ENCODE measurements at places on chromosomes 5 and 9.

DNA sequence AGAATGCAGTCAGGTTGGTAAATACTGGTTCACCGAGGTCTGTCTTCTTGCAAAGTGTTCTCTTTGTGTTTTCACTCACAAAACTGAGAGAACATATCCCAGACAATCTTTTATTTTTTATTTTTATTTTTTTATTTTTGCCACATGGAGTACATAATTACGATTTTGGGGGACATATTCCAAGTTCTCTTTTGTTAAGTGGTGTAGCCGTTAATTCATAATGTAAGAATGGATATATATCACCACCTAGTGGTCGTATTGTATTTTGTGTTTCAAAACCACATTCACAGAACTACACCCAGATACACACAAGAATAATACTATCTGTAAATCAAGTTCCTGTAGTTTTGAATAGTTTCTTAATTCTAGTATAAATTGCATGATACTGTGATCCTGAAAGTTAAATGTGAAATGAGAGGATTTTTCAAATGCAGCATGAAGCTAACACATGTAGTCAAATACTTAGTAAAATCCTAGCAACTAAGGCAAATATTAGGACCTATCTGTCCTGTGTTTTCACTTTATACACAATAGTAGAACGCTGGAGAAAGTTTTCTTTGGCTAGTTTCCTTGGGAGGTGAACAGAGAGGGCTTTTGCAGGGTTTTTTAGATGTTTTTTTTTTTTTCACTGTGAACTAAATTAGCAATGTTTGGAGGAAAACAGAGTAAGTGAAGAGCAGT, 92.7 kb downstream of the VCAN start:
- no peak for DNase-seq

DNA sequence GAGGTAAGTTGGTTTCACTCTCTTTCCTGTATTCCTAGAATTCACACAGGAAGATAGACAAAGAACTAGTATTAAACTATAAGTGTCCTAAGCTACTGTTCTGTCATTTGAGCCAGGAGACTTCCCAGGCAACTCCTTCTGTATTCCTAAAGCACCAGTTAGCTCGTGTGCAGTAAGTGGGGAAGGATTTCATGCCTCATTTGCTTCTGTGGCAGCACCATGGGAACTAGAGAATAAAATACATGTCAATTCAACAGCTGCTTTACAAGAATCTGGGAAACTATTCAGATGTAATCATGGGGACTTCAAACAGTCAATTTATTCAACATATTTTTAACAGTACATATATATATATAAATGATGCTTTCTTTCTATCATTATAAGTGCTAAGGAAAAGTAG, 762.3 kb downstream of the PRELID2 start:
- DNase-seq: no peak

DNA sequence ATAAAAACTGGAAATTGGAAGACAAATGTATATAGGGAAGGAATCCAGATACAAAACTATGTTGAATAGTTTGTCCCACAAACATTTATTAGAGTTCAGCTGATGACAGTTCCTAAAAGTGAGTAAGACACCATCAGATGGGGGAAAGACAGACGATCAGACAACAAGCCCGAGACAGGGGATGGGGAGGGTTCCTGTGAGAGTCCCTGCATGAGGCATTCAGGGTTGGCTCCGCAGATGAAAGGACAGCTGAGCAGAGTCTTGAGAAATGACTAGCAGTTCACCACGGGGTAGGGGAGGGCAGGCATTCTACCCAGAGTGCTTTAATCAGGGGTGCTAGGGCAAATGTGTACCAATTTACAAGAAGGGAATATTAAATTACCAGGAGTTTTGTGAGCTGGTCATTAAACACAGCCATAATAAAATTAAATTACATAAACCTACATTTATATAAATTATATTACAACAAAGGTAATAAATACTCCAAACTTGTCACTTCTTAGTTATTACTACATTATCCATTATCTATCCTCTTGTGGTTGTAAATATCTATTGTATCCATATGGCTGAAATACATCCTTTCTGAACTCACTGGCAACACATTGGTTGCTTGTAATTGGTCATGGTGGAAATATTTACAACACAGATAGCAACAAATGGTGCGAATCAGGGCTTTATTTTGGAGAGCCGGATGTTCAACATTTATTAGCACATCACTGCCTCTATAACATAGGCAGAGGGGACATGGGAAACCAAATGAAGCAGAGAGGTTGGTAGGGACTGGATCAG, 27.8 kb downstream of the TNFSF15 start:
- no peak for DNase-seq

DNA sequence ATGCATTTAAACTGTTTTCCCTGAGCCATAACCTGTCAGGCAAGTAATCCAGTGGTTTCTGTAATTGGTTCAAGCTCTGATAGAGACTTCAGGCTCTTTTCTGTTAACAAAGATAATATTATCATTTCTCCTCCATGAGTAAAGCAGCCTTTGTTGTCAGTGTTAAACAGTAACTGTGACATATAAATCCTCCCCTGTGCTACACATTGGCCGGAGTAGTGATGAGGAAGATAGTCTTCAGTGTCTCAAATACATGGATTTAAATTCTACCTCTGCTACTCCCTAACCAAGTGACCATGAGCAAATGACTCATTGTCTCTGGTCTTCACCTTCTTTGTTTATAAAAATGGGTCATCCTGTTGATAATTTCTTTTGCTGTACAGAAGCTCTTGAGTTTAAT, 615.5 kb upstream of the CHD1 start:
- no peak for DNase-seq

- DNase-seq: no peak
Measured at GRCh38 chr5:81230416-81230815, 2.7 kb upstream of the CKMT2 start.

- DNase-seq: no peak
Measured at GRCh38 chr9:88418025-88418424, 29.8 kb downstream of the SPIN1 start.

DNA sequence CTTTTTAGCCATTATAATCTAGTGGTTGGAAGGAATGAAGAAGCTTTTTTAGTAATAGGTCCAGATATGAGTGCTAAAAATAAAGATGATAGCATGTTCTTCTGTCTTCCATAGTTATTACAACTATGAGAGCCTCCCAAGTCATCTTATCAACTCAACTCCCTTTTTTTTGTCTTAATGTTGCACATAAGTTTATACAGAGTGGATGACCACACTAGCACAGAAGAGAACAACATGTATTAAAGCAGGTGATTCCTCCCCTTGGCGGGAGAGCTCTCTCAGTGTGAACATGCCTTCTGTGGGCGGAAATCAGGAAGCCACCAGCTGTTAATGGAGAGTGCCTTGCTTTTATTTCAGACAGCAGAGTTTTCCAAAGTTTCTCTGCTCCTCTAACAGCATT, 40.1 kb upstream of the STX17 start:
- DNase-seq: no peak

- no peak for DNase-seq
Measured at GRCh38 chr5:3373391-3373790, 222.2 kb upstream of the IRX1 start.

DNA sequence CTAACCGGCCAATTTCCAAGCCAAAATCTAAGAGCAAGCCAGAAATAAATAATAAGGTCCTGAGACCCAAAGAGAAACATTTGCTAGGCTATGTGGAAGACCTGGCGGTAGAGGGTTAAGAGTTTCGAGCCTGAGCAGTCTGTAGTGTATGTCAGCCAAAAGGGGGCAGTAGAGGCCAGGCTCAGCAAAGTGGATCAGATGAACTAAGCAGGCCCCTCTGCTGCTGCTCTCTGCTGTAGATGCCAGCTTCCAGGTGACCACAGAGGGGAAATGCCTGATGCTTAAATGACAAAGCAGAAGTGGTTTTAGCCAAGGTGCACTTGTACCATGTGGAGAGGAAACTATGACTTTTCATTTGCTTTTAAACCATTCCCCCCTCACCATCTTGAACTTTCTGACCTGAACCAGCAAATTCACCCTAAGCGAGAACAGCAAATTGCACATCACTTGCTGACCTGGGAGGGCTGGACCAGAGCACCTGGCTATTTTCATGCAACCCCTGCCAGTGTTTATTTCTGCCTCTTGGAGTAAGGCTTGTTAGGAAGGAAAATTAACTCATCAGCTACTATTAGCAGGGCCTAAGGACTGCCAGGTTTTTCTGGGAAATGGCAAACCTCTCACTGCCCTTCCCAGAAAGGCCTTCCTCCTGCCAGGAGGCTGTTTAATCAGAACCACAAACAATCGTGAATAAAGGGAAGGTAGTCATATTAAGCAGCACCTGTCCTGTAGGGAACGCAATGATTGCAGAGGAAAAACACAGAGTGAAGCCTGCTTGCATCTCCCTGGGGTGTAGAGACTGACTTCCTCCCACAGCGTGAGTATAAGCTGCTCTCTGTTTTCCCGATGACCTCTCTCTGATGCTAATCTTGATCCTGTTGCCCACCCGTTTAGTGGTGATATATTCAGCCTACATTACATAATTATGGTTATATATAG, 818.2 kb downstream of the TLR4 start:
- DNase-seq: no peak

DNA sequence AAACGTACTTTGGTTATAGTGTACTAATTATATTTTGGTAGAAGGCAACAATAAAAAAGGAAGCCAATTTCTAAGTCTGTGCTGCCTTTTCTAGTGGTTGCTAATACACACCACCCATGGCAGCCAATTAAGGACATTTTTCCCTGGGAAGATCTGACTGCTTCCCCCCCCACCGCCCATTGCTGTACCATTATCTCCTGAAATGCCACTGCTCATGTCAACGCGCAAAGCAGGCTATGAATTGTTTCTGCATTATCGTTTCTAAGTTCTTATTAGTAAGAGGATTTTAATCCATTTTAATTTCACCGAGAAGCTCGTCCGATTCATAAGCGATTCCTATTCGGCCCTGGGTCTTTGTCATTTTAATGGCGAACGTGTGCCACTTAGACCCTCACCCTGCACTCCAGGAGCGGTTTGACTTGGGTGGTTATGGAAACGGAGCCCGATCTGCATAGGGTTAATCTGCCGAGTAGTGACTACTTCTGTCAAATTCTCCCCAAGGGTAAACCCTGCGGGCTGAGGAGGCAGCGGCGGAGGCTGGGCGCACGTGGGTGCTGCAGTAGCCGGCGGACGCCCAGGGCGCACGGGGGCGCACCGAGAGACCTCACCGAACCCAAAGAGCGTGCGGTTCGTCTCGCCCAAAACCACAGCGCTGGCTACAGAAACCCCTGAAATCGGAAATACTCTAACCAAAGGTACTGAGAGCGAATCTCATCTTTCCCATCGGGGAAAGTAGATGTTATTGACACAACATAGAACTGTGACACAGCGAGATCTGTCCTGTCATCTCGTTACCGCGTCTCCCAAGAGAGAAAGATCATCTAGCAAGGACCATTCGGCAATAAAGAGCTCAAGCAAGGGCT, 55.8 kb upstream of the SHC3 start:
- no peak for DNase-seq

- no peak for DNase-seq
Measured at GRCh38 chr9:5976674-5977397, 38.6 kb downstream of the RANBP6 start.

DNA sequence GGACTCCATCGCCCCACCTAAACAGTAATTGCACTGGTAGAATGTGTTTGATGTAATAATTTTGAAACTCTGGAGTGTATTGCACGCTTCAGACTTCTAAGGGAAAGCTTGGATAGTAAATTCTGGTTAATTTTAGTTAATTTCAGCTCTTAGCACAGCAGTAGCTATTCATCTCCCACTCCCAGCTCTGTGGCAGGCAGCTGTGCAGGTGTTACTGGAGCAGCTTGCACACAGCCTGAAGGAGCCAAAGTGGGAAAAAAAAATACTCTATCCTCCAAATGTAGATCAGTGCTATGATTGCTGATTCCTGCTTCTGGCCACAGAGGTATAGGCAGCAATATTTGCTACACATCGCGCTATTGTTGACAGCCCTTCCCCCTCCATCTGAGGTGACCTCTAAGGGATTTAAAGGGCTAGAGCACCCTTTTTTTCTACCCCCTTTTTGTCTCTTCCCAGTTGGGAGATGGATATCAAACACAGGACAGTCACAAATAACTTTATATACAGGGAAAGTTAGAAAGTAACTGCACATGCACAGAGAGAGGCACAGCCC, 97.4 kb downstream of the KCTD16 start:
- no peak for DNase-seq

- no peak for DNase-seq
Measured at GRCh38 chr5:64947801-64948200, 179.1 kb downstream of the CWC27 start.

- no peak for DNase-seq
Measured at GRCh38 chr9:86072394-86072877, 26.9 kb downstream of the GOLM1 start.

DNA sequence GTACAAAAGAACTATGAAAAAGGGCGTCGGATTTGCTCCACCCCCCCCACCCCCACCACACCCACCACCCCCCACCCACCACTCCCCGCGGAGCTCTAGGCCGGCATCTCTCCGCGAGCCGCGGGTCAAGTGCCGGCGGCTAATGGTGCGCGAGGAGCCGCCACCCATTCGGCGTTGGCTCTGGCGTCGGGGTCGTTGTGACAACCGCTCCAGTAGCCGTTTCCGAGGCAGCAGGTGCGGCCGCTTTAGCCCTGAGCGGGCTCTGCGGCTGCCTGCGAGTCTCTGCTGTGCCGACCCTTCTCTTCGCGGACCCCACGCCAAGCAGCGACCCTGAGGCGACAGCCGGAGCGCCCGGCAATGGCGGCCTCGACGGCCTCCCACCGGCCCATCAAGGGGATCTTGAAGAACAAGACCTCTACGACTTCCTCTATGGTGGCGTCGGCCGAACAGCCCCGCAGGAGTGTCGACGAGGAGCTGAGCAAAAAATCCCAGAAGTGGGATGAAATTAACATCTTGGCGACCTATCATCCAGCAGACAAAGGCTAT, at the start of gene PPP1R2B:
PPP1R2B (plus strand) TSS at position 90 of the 546 bp plus-strand sequence; CDS start at position 358, 268 bp downstream.
- DNase-seq: no peak

- DNase-seq: no peak
Measured at GRCh38 chr9:136232969-136233368, 12.6 kb downstream of the QSOX2 start.

DNA sequence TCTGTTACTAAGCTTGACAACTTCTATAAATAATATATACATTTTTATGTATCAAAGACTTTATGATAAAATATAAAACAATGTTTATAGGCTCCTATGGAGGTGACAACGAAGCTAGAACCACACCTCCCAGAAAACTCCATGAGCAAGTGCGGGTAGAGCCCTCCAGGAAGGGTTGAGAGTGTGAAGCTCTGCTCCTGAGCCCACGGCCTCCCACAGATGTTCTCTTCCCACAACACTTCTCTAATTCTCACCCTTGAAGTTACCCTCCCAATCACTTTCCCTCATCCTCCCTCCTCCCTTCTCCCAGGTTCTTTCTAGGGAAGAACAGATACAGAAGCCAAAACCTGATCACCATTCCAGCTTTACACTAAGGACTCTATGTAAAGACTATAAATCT, 427.6 kb downstream of the SPOCK1 start:
- no peak for DNase-seq

GRCh38 chr9:71780953-71781352, 12.6 kb upstream of the CEMIP2 start:
- DNase-seq: no peak

GRCh38 chr9:14212077-14212476, 101.9 kb downstream of the NFIB start:
- DNase-seq: no peak

DNA sequence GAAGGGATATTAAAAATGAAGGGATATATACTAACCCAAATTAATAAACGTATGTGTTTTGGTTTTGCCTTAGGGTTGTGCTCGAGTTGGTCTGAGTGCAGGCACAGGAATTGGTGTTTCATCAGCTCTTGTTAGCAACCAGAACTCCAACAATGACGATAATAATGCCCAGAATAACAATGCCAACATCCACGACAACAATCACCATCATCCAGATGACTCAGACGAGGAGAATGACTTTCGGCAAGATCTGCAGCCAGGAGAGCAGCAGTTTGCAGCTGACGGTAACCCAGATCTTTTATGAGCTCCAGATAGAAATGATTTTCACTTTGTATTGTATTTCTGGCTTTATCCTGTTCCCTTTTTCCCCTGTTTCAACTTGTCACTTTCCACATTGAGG, 33.2 kb downstream of the FBXO38 start:
- no peak for DNase-seq

Measured in RWPE2 (cell line).